ENCODE measurements at places on chromosomes 5 and 9. TPM values are rescaled to one million over a fixed set of nuclear protein-coding genes. Genes with fewer than 3 reads are reported as not detected.

The MCC gene
- polyA plus RNA-seq, result 0.40 TPM

The TNFAIP8 gene
- polyA plus RNA-seq, result 285 TPM

The UBE2QL1 gene
- not detected for polyA plus RNA-seq

The GPX3 gene
- polyA plus RNA-seq, result 2.8 TPM

The CCNJL gene
- polyA plus RNA-seq, result not detected

The SLC46A2 gene
- not detected for polyA plus RNA-seq

Data from IgD-negative memory B cell (primary cell).